T follicular helper cell (primary cell): ENCODE measurements at places on chromosomes 7 and 10.

DNA sequence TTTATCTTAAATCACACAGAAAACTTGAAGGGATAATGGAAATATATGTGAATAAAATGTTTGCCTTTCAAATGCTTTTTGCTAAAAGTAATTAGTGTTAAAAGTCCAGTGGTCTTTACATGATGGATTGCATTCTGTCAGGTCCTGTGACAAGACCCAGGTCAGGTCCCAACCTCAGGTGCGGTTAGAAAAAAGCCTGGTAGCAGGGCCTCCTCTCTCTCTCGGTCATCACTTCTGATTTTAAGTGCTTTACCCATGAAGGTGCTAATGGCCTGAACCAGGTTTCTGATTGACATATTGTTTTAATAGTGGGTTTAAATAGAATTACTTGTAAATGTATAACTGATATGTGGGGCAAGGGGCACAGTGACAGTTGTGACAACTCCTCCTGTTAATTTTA lies 736.3 kb downstream of the POM121L12 start:
- no peak for DNase-seq

DNA sequence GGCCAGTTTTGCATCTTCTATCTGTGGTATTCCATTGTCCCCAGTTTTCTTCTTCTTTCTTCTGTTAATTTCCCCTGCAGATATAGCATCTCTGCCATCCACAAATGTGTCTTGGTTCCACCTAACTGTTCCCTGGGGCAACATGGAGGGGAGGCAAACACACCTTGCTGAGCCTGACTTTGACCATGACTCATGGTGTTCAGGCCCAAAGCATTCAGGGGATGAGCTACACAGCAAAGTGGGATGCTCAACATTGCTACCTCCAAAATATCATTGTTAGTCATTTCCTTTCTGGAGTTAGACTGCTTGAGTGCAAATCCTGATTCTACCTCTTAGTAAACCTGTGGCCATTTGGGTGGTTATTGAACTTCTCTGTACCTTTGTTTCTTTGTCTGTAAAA lies 542.7 kb downstream of the LRMDA start:
- no peak for DNase-seq

- DNase-seq, result no peak
Observed at GRCh38 chr10:52455098-52455497, 141.0 kb downstream of the DKK1 start.

DNA sequence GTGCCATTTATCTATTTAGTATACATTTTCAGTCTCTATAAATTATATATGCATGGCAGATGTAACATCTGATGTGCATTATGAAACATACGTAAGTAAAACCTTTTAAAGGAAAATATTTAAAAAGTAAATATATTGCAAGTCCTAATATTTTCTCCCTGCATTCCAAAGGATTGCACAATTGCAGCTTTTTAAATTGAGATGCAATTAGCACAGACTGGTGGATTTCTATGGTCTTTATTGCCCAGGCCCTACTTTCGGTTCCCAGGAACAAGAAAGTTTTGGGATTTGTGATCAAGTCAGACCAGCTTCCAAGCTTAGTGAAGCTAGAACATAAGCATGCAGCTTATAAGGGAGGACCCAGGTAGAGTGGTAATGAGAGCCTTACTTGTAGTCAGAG lies 337.8 kb downstream of the NRG3 start:
- DNase-seq, result no peak

GRCh38 chr7:77727527-77727926 lies 31.3 kb downstream of the RSBN1L start:
- no peak for DNase-seq

- DNase-seq, result no peak
Observed at GRCh38 chr7:82335927-82336326, 107.7 kb downstream of the CACNA2D1 start.

- DNase-seq, result no peak
Observed at GRCh38 chr7:141515941-141516340, 35.3 kb upstream of the AGK start.

DNA sequence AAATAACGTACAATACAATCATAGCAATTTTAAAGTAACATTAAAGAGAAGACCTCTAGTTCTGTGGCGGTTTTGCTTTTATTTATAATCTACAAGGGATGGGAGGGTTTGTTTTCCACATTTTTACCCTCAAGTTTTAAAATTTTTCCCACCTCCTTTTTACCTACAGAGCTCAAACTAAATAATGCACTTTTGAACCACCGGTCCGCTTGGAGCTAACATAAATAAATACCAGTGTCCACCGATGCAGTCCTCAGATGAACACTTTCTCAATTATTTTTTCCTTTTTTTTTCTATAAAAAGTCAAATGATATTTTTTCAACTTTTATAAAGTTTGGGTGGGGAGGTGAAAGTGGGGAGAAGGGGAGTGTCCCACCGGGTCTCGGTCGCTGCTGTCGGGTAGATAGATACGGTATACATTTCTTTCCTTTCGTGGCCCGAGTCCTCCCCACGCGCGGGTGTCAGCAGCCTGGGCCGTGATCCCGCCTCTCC lies 3.3 kb downstream of the ZNF503 start:
- DNase-seq, result no peak

- no peak for DNase-seq
Observed at GRCh38 chr7:116316838-116317628, 106.7 kb downstream of the TES start.

DNA sequence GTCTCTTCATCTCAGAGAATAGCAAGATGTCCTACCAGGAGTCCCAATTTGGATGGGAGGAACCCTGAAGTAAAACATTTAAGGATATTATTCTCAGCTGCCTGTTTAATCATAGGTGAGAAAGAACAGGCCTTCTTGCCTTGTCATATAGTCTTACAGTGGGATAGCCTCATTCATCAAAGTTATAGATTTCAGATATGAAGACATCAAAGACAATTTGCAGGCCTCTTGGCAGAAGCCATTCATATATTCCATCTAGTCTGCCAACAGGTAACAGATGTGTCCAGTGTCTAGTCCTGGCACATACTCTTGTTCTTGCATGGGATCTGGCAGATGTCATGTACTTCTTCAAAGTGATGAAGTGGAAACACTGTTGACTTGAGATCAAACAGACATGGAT lies 601.3 kb upstream of the GHITM start:
- no peak for DNase-seq

DNA sequence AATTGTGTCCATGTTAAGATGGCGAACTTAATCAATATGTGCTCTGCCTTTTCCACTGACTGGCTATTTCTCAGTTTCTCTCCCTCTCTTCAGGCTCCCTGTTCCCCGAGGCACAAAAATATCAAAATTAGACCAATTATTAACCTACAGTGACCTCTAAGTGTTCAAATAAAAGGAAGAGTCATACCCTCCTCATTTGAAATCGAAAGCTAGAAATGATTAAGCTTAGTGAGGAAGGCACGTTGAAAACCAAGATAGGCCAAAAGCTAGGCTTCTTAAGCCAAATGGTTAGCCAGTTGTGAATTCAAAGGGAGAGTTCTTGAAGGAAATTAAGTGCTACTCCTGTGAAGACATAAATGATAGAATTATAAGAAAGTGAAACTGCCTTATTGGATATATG lies 81.1 kb upstream of the MBL2 start:
- DNase-seq, result no peak

DNA sequence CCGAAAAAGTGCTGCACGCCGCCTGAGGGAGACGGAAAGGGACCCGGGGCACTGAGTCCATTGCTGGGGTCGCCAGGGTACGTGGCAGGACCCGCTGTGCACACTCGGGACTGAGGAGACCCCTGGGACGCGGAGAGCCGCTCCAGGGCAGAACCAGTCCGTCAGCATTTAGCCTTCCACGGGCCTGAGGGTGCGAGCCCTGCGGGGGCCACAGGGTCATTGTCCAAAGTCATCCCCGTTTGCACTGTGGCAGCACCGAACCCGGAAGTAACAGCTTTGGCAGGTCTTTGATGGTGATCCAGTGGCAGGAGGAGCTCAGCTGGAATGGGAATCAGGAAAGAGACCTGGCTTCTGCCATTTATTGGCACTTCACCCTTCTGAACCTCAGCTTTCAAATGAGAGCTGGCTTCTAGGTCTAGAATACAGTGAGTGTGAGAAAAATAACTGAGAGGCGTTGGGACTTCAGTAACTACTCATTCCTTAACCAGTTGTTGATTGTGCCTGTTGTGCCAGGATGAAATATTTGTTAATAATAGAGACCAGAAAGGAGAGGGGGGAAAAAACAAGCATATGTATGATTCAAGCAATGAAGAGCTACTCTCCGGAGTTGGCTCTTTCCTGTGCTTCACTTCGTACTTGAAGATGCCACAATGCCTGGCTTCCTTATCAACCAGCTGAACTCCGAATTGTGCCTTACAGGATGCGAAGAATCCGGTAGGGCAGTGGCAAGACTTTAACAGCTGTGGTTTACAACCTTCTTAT lies 811 bp upstream of the ARHGAP12 start:
- no peak for DNase-seq

DNA sequence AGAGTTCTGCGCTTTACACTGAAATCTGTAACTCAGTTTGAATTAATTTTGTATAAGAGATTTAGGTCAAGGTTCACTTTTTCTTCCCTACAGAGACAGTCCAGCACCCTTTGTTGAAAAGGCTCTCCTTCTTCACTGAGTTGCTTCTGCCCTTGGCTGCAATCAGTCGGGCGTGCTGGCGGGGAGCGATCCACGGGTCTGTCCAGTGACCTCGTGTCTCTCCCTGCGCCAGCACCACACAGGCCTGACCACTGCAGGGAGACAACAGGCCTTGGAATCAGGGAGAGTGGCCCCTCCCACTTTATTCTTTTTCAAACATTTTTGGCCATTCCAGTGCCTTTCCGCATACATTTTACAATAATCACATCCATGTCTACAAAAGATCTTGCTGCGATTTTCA lies 66.9 kb downstream of the AMZ1 start:
- no peak for DNase-seq

- no peak for DNase-seq
Observed at GRCh38 chr10:110404413-110404812, 93.3 kb upstream of the DUSP5 start.

DNA sequence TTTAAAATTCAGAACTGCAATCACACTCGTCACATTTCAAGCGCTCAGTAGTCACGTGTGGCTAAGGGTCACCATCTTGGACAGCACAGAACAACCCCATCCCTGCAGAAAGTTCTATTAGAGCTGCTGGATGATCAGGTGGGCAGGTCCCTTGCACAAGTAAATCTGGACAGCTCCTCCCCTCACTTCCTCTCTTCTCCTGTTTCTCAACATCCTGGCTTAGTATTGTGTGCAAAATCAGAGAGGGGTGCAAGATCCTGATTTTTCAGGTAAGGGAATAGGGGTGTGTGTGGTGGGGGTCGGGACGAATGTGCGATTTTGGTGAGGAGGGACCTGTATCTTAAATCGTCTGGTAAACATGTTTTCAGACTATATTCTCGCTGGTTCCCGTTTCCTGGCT lies at the start of gene GIMAP4:
TSS of gene GIMAP4 (plus strand) at position 222 of the 400 bp plus-strand sequence. CDS start 2,512 bp downstream, outside the sequence.
- no peak for DNase-seq

DNA sequence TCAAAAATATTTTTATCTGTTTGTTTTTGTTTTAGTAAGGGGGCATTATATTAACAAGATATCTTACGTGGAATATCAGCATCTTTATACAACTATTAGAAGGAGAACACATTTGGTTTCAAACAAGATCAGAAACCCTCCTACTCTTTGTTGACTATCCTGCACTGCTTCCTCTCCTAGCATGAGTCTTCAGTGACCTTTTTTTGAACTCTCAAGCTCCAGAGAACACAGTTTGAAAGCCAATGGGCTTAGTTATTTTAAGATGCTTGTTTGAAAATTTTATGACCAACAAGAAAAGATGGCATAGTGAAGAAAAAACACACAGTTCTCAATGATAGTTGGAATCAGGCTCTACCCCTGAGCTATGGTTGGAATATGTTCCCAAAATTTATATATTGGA lies 37.2 kb upstream of the RTKN2 start:
- DNase-seq, result no peak

- no peak for DNase-seq
Observed at GRCh38 chr7:151390598-151391357, 19.1 kb downstream of the WDR86 start.

DNA sequence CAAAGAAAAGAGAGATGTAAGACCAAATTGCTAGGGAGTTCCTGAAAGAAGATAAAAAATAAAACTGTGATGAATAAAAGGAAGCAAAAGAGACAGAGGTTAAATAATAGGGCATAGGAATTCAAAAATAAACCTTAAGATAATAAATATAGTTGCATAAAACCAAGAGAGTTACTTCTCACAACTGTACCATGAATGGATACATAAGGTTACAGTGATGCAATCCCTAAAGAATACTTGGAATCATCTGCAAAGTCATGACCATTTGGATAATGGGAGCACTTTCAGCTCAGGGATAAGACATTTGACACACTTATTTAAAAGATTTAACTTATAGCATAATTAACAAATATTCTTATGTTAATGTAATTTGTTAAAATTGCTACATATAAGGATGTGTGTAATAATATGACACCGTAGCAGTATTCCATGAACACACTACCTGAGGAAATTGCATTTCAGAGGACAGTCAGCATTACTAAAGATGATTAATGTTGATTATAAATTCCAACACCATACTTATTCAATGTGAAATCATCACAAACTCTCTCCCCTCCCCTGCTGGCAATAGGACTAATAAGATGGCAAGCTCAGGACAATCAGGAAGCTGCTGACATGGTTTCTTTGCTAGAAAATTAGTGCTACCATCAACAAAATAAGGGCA lies 202.1 kb upstream of the AKR1E2 start:
- no peak for DNase-seq

GRCh38 chr10:123301077-123301857 lies 147.1 kb downstream of the BUB3 start:
- no peak for DNase-seq

- DNase-seq, result no peak
Observed at GRCh38 chr10:118203461-118203860, 138.7 kb downstream of the FAM204A start.

- DNase-seq, result no peak
Observed at GRCh38 chr7:44265728-44266127, 59.7 kb downstream of the CAMK2B start.

- DNase-seq, result no peak
Observed at GRCh38 chr10:11539191-11539868, 72.1 kb downstream of the USP6NL start.

- DNase-seq, result peak; percentile 30
Observed at GRCh38 chr10:28367929-28368484, 65.1 kb upstream of the MPP7 start.

DNA sequence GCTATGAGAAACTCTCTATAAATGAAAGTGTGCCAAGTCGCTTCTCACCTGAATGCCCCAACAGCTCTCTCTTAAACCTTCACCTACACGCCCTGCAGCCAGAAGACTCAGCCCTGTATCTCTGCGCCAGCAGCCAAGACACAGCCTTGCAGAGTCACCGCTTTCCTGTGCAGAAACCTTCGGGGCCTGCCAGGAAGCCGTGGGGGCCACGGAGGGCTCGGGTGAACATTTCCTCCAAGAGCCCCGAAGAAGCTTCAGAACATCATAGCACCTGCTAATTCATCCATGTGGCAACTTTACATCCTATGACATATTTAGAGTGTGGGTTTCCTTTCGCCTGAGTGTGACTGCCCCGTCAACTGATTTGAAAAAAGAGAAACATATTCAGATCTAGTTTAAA lies 55.7 kb upstream of the PRSS58 start:
- peak; percentile 23 for DNase-seq
